Skin of body (tissue), 3 donors: ENCODE measurements at places on chromosomes 7 and 10. TPM values are rescaled to one million over a fixed set of nuclear protein-coding genes. Genes with fewer than 3 reads are reported as not detected.

- no peak for DNase-seq
Observed at GRCh38 chr7:55962014-55962413, 2.4 kb upstream of the NIPSNAP2 start.

GRCh38 chr10:35127289-35127891 lies 744 bp downstream of the CREM start:
- DNase-seq = peak; percentile 49

DNA sequence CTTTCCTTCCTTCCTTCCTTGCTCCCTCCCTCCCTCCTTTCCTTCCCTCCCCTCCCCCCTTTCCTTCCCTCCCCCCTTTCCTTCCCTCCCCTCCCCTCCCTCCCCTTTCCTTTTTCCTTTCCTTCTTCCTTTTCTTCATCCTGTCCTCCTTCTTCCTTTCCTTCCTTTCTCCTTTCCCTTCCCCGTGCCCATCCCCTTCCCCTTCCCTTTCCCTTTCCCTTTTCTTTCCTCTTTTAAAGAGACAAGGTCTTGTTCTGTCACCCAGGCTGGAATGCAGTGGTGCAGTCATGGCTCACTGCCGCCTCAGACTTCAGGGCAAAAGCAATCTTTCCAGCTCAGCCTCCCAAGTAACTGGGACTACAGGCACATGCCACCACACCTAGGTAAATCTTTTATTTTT lies 54.0 kb downstream of the KIF20B start:
- DNase-seq = no peak

GRCh38 chr7:149414745-149415390 lies 46.0 kb downstream of the ZNF777 start:
- no peak for DNase-seq

Gene DOCK1
- total RNA-seq = 80.8 TPM

Gene INMT
- total RNA-seq = 5.9 TPM

Gene ACTL6B
- not detected for total RNA-seq
